ENCODE measurements at places on chromosomes 7 and 10.

DNA sequence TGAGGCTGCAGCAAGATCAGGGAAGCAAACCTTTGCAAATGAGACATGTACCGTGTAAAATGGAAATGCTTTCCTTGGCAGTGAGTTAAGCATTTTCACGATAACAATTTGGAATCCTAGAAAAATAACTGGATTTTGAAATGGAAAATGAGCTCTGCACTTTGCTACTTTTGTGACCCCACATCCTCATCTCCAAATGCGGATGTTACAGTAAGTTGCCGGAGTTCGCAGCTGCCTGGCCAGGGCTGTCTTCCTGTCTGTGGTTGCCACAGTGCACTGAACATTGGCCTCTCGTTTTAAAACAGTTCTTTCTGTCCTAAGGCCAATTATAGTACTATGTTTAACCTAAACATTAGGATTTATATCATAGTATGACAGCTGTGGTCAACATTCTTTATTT is 136.2 kb upstream of the FZD8 start:
- DNase-seq = no peak

GRCh38 chr7:46290374-46291049 is 369.4 kb upstream of the IGFBP3 start:
- no peak for DNase-seq

DNA sequence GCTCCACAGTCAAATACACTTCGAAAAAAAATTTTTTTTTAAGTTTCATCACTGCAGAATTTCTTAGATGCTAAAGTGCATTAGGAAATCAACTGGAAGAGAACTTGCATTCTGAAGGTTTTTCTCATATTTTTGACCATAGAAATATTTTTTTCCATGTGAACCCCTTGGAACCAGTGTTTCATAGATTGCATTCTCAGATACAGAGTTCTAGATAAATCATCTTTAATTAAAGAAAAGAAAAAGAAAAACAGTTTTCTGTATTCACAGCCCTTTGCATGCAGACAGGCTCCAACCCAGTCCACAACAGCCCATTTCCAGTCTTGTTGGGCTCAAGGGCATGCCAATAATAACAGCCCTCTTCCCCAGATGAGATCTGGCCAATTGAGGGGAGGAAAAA is 75.5 kb upstream of the RPA3 start:
- no peak for DNase-seq

GRCh38 chr10:61904733-61905725 is 3.5 kb downstream of the ARID5B start:
- peak; percentile 73 for DNase-seq

GRCh38 chr10:49750546-49750945 is 11.6 kb downstream of the OGDHL start:
- no peak for DNase-seq

GRCh38 chr10:116464257-116464656 is 36.6 kb downstream of the PNLIPRP3 start:
- no peak for DNase-seq

DNA sequence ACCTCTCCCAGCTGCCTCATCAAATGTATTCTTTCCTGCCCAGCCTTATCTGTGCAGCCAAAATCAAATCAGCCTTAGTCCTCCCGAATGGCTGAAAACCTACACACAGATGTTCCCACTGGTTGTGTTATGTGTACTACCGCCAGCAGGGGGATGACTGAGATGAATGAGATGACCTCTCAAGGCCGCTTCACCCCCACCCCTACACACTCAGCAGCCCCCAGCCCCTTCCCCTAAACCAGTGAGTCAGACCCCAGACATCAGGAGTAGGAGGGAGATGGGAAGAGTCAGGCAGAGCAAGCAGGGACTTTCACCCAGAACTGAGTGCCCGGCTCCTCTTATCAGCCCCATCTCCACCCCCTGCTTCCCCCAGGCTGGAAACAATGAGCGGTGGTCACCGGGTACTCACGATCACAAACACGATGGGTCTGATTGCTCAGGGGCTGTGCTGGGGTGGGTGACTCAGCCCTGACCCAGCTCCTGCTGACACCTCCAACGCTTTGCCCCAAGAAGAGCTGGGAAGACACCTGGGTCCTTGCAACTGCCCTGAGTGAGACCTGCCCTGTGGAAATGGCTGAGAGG is 6.5 kb upstream of the C10orf105 start:
- DNase-seq = peak; percentile 87

- DNase-seq = no peak
These were observed 17.4 kb downstream of the TRIM8 start for GRCh38 chr10:102661658-102662028.

DNA sequence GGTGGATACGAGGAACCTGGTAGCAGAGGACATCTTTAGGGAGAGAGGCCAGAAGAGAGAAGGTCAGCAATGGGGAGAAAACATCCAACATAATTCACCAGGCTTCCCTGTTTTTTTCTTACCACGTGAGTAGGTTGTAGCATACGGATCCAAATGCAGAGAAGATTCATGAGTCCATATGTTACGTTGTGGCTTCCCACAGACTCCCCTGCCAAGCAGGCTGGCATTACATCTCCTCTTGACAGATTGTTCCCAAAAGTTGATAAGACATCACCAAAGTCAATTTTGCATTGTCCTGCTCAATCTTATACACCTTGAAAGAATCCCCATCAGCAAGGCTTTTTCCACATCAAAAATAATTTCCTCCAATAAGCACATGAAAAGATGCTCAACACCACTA is 39.7 kb downstream of the DRGX start:
- no peak for DNase-seq

GRCh38 chr7:135560631-135561030 is 2.9 kb downstream of the NUP205 start:
- DNase-seq = no peak

DNA sequence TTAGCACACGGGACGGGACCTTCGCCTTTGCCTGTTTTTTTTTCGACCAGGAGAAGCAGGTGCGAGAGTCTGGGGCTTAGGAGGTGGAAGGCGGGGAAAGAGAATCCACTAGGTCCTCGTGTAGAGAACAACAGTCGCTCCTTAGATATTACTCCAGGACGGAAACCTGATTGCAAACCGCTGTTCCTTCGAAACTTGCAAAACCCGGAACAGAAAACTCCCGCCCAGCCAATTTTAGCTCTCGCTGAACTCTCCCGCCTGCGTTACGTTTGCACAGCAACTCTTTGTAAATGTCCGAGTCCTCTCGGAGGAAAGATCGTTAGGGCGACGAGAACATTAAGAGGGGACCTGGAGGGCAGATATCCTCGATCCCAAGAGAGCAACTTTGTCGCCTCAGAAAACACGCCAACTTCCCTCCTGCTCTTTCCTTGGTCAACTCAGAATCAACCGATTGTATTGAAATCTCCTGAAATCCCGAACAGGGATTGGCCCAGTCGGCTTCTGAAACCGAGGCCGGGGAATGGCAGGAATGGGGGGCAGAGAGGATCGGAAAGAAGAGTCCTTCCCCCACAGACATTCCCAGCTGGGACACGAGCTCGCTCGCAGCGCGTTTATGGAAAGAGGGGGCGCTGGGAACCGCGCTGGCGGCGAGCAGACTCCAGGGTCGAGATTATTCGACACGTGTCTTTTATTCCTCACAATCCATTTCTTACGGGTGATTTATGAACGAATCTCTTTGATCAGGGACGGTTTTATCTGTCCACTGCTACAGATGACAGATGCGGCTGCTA is 9.9 kb downstream of the TWIST1 start:
- no peak for DNase-seq

DNA sequence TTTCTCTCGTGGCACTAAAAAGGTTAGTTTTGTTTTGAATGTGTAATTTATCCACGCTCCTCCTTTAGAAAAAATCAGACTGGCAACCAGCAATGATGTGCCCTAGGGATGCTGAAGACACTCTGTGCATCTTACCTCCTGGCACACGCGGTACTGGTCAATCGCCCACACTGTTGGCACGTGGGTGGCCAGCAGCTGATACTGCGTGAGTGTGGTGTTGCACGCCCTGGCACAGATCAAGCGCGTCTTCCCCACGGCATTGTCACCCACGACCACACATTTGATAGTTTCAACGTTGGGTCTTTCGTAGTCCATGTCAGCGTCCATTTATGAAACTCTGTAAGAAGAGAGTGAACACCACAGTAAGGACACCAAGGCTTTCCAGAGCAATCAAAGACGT is 32.8 kb downstream of the RHOBTB1 start:
- no peak for DNase-seq

GRCh38 chr7:151859111-151859947 is 17.6 kb downstream of the PRKAG2 start:
- no peak for DNase-seq

GRCh38 chr10:75407224-75407712 is 5.7 kb upstream of the ZNF503 start:
- no peak for DNase-seq

DNA sequence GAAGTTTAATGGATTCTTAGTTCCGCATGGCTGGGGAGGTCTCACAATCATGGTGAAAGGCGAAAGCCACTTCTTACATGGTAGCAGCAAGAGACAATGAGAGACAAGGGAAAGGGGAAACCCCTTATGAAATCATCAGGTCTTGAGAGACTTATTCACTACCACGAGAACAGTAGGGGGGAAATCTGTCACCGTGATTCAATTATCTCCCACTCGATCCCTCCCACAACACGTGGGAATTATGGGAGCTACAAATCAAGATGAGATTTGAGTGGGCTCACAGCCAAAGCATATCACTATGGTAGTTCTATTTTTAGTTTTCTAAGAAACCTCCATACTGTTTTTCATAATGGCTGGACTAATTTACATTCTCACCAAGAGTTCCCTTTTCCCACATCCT is 36.7 kb downstream of the SPAM1 start:
- peak; percentile 3 for DNase-seq

DNA sequence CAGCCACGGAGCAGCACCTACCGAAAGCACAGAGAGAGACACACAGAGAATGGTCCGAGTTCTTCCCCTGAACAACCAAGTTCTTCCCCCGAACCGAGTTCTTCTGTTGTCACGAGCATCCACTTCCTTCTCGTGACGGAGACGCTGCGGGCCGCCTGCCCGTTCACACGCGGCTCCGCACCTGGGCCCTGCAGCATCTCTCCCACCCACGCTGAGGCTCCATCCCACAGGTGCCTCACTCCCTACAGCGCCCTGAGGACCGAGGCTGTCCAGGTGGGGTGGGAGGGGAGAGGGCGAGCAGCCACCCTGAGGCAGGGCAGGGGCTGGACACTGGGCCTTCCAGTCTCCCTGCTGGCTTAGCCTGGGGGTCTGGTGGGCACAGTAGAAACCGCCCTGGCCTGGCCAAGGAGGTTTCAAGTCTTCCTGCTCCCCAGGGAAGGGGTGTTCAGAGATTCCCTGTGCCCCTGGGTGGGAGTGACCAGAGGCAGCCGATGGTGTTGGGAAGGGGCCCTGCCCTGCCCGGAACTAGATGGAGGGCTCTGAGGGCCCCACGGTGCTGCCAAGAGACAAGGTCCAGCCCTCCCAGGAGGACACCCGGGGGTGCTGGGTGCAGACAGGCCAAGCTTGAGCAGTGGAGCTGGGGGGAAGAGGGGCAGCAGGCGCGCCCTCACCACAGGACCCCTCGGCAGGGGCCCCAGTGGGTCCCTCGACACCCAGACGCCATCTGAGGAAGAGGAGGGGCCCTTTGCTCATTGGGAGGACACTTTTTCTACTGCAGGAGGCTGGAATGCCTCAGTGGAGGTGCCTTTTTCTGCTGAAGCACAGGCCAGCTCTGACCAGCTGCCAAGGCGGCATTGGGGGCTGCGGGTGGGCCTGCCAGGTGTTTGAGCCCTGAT is 5.2 kb upstream of the NKX6-2 start:
- no peak for DNase-seq

- DNase-seq = peak; percentile 78
These were observed at the start of gene TRRAP for GRCh38 chr7:98878365-98879197. TRRAP (plus strand) TSS chr7:98878532; CDS start chr7:98881151, 2,619 bp downstream.

DNA sequence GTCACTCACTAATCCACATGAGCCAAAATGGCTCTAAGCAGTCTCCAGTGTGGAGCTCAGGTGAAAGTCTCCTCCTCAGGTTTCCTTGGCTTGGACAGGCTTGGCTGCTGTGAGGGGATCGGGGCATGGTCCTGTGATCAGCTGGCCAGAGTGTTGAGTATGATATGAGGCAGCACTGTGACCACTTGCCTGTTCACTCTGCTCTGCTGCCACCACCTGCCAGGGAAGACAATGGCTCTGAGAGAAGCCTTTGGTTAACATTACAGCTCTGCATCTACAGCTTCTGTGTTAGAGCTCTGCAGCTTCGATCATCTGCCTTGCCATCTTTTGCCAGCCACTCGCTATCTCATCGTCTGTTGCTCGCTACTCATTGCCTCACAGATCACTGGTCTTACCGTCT is 20.1 kb upstream of the PTN start:
- DNase-seq = no peak

DNA sequence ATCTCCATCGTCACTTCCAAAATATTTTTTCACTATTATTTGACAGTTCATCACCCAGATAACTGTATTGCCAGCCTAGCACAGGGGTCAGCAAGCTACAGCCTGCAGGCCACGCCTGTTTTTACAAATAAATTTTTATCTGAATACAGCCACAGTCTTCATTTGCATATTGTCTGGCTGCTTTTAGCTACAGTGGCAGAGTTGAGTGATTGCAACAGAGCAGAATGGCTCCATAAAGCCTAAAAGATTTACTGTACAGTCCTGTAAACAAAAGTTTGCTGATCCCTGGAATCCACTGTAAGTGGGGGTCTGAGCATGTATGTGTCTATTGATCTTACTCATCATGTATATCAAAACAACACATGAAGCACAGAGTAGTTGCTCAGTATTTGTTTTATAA is 45.9 kb upstream of the GNAI1 start:
- no peak for DNase-seq

GRCh38 chr10:71268247-71268691 is 50.8 kb upstream of the SLC29A3 start:
- DNase-seq = no peak

GRCh38 chr10:99172128-99172738 is 63.4 kb downstream of the HPSE2 start:
- no peak for DNase-seq

GRCh38 chr10:96683065-96683464 is 37.2 kb downstream of the PIK3AP1 start:
- no peak for DNase-seq

- DNase-seq = no peak
These were observed 49.8 kb upstream of the AKR1E2 start for GRCh38 chr10:4776234-4776638.

GRCh38 chr7:103718482-103719061 is 270.9 kb downstream of the RELN start:
- DNase-seq = no peak

GRCh38 chr7:42227541-42227935 is 9.5 kb downstream of the GLI3 start:
- DNase-seq = no peak

- no peak for DNase-seq
These were observed 2.4 kb downstream of the UROS start for GRCh38 chr10:125820701-125821100.

DNA sequence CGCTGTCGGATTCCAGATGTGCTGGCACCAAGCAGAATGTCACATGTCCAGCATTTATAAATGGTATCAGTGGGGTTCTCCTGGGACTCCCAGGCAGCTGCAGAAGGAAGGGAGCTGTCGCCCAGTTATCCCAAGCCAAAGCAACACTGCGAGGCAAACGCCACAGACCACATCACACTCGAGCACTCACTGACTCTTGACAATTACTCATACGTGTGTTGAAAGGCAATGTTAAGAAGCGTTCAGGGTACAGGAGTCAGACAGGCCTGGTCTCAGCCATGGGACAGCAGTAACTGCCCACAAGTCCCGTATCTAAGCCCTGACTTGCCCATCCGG is 113.4 kb downstream of the DIP2C start:
- no peak for DNase-seq
